ENCODE measurements at places on chromosomes 2 and 18.
A peak's percentile ranks its signal among the peaks of the same experiment; 100 is the strongest.

DNA sequence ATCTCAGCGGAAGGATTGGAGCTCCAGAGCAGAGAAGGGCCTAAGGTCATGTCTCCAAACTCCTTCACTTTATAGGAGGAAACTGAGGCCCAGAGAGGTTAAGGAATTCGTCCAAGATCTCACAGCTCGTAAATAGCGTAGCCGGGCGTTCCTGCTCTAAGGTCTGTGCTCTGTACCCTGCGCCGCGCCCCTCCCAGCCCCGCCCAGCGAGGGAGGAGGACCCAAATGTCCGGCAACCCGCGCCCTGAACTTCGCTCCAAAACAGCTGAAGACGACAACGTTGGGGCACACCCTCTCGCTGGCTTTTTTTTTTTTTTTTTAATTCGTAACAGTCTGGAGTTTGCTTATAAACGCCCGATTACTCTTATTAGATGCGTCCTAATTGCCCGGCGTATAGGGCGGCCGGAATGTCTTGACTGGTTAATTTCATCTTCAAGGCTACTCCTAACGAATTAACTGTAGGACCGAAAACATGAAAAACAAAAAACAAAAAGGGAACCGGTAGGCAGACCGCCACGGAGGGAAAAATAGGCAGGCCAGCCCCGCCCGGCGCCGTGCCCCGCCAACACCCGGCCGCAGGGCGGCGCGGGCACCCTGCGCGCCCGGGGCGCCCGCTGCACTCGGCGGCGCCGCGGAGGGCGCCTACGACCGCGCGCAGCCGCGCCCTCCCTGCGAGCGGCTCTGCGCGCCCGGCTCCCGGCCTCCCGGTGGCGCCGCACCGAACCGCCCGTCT, 928 bp upstream of the FOSL2 start:
- peak; percentile 46 for DNase-seq

GRCh38 chr2:32938934-32939333, 7.8 kb upstream of the LTBP1 start:
- no peak for DNase-seq

- no peak for DNase-seq
These were observed 682.9 kb downstream of the KCNJ3 start for GRCh38 chr2:155381436-155381835.

GRCh38 chr18:657311-658000, at the start of gene TYMS:
TYMS (plus strand) TSS chr18:657653; CDS start chr18:657743, 90 bp downstream.
- no peak for DNase-seq

DNA sequence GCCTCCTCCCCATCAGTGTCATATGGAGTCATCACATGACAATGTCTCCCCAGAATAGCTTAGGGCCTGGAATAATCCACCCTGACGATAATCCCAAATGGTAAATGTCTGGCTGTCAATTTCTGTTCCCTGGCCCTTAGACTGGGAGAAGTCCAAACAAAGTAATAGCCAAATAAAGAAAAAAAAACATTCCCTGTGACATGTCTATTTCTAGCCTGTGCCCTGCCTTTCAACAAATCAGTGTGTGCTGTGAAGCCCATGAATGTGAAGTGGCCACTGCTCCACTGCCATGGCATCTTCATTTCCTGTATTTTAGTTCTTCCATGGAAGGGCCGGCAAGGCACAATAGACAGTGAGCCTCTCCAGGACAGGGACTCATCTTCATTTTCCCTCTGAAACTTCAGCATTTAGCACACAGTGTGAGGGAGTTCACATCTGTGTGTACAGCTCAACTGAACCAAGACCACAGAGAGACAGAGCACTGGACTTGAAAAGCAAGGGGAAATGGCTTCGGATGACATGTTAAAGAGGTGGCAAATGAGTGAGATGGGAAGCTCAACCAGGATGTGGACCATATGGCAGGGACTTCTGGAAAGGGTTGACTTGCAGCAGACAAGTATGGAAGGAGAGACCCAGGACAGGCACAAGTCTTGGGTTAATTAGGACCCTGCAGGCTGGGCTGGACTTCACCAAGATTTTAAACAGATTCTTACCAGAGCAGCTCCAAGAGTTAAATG, 140.0 kb downstream of the ANTXR1 start:
- no peak for DNase-seq

GRCh38 chr2:54603357-54603756, 120.1 kb upstream of the EML6 start:
- DNase-seq = no peak

- no peak for DNase-seq
These were observed 166.0 kb downstream of the AGAP1 start for GRCh38 chr2:235659767-235660322.

DNA sequence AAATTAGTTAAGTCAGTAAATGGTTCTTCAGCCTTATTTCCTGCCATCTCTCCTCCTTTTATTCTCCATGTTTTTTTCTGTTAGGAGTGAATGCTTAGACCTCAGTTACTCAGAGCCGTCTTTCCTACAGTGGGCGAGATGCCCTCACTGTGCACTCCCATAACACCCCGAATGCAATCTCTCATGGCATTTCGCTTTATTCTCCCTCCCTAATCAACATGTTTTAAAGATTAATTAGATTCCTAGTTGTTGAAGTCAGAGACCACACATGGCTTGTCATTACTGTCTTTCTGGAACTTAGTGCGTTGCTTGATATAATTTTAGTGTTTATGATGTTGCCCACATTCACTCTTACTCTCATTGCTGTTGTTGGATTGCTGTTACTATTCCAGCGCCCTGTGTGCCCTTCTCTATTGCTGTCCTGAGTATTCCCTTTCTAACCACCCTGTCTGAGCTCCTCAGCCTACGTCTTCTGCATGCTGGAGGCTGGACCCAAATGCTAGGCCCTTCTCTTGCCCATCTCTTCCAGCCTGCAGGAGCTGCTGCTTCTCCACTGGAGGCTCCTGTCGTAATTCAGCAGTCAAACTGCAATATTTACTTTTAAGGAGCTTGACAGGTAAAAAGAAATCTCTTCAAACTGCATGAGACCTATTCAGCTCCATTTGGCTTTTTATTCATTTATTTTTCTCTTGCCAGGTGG, 99.3 kb downstream of the MAP2 start:
- DNase-seq = no peak

DNA sequence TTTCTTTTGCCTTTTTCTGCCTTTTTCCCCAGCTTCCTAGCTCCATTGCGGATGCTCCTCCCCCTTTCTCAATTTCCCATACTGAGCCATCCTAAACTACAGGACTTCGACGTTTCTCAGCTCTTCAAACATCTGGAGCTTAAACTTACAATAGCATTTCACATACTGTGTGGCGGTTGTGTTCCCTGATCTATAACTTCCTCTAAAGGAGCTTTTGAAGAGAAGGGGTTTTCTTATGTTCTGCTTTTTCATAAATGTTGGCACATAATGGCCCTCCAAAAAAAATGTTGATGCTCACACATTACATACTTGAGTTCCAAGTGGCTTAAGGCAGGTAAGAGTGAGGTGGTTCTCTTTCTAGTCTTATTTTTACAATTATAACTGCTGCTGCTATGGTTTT, 87.4 kb downstream of the RNF144A start:
- no peak for DNase-seq

GRCh38 chr18:14949800-14950664, 202.1 kb downstream of the ANKRD30B start:
- no peak for DNase-seq

DNA sequence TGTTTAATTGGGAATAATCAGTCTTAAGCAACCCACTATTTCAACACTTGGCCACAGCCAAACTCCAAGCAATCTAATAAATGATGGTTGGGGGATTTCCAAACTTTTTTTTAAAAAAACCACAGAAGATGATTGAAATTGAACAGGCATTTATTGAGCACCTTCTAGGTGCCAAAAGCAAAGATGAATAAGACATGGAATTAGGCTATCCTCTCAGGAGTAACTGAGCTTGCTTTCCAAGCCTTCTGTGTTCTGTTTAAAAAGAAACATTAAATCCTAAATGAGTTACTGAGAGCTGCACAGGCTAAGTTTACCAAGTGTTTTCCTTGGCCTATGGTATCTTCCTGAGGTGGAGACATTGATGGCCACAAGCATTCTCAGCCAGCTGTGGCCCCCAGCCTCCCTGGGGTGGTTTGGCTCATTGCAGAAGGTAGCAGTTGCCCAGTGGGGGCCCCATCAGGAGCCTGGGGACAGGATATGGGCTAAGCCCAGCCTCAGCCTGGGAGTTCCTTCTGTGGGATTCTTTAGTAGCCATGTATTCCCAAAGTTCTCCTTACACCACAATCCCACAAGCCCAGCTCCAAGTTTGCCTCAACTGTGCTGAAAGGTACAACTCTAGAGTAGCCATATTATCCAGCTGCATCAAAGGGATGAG, 174.3 kb downstream of the C1D start:
- no peak for DNase-seq

GRCh38 chr18:12290086-12290485, 18.0 kb upstream of the TUBB6 start:
- no peak for DNase-seq

DNA sequence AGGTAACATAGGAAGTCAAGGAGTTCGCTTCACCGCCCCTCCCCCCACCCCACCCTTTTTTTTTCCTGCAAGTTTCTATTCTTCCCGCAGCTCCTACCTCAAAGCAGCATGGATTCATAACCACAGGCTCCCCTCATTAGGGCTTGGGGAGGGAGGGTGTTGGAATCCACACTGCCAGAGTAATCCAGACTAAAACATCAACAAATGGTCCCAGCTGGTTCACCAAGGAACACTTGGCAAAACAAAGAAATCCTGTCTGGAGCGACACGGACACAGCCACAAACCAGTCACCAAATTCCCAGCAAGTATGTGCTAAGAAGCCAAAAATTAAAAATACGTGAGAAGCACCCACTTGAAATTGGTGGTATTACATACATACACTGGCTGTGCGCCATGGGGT, 106.9 kb upstream of the PPP1CB start:
- DNase-seq = no peak

- DNase-seq = no peak
These were observed 149.4 kb upstream of the DCC start for GRCh38 chr18:52190631-52191030.

DNA sequence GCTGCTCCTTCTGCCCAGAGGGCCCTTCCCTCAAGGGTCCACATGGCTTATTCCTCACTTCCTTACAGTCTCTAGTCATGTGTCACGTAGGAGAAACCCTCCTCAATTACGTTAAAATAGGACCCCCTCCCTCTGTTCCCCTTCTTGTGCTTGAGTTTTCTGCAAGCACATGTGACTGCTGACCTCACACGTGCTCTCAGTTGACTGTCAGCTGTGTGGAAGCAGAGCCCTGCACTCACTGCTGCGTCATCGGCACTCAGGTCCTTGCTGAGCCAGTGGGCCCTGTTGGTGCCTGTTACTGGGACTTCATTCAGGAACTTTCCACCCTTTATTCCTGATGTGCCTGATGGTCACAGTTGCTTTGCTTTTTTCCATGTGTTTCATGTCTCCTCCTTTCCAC, 11.1 kb downstream of the ATG16L1 start:
- DNase-seq = no peak

- DNase-seq = no peak
These were observed 60.6 kb downstream of the RNF144A start for GRCh38 chr2:6977786-6978185.

DNA sequence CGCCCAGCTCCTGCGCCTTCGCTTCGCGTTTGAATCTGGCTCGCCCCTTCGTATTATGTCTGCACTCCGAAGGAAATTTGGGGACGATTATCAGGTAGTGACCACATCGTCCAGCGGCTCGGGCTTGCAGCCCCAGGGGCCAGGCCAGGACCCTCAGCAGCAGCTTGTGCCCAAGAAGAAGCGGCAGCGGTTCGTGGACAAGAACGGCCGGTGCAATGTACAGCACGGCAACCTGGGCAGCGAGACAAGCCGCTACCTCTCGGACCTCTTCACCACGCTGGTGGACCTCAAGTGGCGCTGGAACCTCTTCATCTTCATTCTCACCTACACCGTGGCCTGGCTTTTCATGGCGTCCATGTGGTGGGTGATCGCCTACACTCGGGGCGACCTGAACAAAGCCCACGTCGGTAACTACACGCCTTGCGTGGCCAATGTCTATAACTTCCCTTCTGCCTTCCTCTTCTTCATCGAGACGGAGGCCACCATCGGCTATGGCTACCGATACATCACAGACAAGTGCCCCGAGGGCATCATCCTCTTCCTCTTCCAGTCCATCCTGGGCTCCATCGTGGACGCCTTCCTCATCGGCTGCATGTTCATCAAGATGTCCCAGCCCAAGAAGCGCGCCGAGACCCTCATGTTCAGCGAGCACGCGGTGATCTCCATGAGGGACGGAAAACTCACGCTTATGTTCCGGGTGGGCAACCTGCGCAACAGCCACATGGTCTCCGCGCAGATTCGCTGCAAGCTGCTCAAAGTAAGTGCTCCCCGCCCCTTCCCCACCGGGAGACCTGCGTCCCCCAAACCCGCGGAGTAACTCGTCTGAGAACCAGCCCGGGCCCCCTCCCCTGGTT, 453 bp downstream of the KCNJ3 start:
- no peak for DNase-seq

DNA sequence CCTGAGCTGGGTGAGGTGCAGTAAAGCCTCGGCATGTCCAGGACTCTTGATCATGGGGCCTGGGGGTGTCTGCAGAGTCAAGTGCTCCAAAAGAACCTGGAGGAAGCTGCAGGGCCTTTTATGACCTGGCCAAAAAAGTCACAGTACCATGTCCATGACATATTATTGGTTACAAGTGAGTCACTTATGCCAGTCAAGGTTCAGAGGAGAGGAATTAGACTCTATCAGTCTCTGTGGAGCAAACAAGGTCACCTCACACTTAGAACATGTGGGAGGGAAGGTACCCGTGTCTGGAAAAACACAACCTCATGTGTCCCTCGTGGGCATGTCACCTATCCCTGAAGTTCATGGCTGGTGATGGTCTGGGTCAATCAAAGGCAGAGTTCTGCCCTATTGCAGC, 465.7 kb downstream of the FBXO15 start:
- DNase-seq = no peak

DNA sequence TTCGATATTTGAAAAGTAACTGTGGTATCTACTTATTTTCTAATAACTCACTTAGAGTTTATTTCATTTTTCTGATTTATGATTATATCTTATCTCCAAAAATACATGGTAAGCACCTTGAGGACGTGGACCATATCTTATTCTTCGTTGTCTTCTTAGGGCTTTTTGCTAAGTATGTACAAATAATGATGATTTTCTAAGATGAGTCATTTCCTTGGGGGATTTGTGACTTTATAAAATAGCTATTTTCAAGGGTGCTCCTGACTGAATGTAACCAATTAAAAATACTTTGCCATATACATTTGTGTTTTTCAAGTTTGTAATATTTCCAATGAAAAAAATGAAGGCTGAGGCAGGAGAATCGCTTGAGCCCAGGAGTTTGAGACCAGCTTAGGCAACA, 56.3 kb downstream of the GREB1L start:
- no peak for DNase-seq

- DNase-seq = no peak
These were observed 39.9 kb downstream of the ARHGAP15 start for GRCh38 chr2:143169105-143169504.

DNA sequence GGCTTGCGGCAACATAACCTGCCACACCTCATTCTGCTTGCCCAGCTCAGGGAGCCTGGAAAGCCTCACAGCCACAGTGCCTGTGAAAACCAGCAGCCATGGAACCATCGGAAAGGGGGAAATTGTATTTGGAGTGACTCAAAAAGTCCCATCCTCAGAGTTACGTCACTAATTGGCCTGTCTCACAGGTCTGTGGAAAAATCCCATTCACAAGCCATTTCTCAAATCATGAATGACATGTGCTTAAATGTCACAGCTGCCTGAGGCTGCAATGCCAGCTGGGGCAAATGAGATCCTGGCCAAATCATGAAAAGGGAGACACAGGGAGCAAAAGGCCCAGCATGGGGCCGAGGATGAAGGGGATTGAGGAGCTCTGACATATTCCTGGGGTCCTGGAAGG, 486.9 kb upstream of the RAB6C start:
- no peak for DNase-seq

- DNase-seq = no peak
These were observed 122.1 kb upstream of the STPG4 start for GRCh38 chr2:47277187-47277586.

GRCh38 chr18:42048158-42048557, 93.1 kb downstream of the PIK3C3 start:
- DNase-seq = no peak

Measured in T-helper 1 cell (primary cell).